ENCODE measurements at places on chromosomes 13 and 19. TPM values are rescaled to one million over a fixed set of nuclear protein-coding genes. Genes with fewer than 3 reads are reported as not detected.

Gene LGI4
- total RNA-seq = 8.6 TPM

Gene ZNF491
- total RNA-seq = 4.8 TPM

Gene RAB3A
- 1.5 TPM for total RNA-seq

- no peak overlapping the region for H3K4me3 ChIP-seq
- no peak for DNase-seq
- no peaks in the 10 kb centered on the region for H3K27me3 ChIP-seq
- no peak overlapping the region for H3K27ac ChIP-seq
Measured at GRCh38 chr13:46267166-46267565, 55.4 kb downstream of the LRRC63 start.

DNA sequence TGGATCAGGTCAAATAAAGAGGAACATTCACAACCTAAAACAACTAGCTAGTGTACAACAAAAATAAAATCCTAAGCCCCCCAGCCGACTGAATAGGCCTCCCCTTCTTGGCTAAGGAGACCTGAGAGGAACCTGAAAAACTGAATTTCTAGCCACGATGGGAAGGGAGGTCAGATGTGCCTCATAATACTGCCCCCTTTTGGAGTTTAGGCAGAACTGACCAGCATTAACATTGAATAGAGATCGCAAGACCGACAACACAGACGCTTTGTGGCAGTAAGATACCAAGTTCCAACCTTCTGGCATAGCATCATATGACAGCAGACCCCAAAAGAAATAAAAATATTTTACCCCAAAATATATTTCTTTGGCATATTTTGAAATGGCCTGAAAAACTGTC is 15.9 kb downstream of the CBY2 start:
- no peaks in the 10 kb centered on the region for H3K27me3 ChIP-seq
- no peaks in the 10 kb centered on the region for H3K36me3 ChIP-seq
- no peak overlapping the region for H3K27ac ChIP-seq
- no peak for DNase-seq
- H3K4me1 ChIP-seq = no peaks in the 10 kb centered on the region

- peaks cover 20% of the 10 kb centered on the region for H3K36me3 ChIP-seq
- no peak for DNase-seq
- H3K27me3 ChIP-seq = peaks cover 2% of the 10 kb centered on the region
- peak overlapping the region; percentile 89 for H3K27ac ChIP-seq
- peaks cover 40% of the 10 kb centered on the region for H3K4me1 ChIP-seq
Measured at GRCh38 chr19:1027650-1028061, 1.2 kb downstream of the CNN2 start.

DNA sequence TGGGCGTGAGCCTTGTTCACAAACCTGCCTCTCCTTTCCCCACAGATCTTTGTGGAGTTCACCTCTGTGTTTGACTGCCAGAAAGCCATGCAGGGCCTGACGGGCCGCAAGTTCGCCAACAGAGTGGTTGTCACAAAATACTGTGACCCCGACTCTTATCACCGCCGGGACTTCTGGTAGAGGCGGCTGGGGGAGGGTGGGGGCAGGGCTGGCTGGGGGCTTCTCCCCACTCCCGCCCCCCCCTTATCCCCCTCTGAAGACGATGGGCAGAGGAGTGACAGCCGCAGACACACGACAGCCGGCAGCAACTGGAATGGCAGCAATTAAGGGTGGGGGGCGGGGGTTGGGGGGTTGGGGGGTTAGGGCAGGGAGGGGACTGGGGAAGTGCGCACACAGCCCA is 1.1 kb upstream of the EPN1 start:
- H3K4me3 ChIP-seq = no peak overlapping the region
- H3K27ac ChIP-seq = no peak overlapping the region
- no peaks in the 10 kb centered on the region for H3K27me3 ChIP-seq
- peaks cover 52% of the 10 kb centered on the region for H3K36me3 ChIP-seq
- H3K4me1 ChIP-seq = peaks cover 34% of the 10 kb centered on the region
